ENCODE measurements at places on chromosomes 16 and 17. TPM values are rescaled to one million over a fixed set of nuclear protein-coding genes. Genes with fewer than 3 reads are reported as not detected.

STX1B gene
- 4.0 TPM for total RNA-seq

ACAP1 gene
- total RNA-seq = 2.9 TPM

DNA sequence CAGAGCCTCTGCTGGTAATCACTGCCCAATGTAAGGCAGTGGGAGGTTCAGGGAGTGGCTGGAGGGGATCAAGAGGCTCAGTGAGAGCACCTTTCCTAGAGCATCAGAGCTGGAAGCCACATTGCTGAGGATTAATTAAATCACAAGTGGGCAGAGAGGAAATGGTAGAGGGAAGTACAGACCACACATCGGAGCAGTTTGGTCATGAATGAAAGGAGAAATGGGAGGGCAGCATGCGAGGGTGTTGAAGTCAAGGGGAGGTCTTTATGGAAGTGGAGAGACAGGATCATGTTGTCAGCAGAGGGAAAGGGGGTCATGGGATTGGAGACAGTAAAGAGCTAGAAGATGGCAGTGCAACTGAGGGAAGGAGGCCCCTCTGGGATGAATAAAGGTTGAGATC is 2.3 kb downstream of the CCL17 start:
- H3K27ac ChIP-seq = no peak overlapping the region
- no peak for DNase-seq
- H3K27me3 ChIP-seq = peaks cover 22% of the 10 kb centered on the region
- H3K4me1 ChIP-seq = peaks cover 6% of the 10 kb centered on the region
- no peaks in the 10 kb centered on the region for H3K36me3 ChIP-seq

GRCh38 chr17:48471817-48472410 is 41.9 kb upstream of the SKAP1 start:
- H3K4me1 ChIP-seq = no peaks in the 10 kb centered on the region
- DNase-seq = no peak
- no peak overlapping the region for H3K4me3 ChIP-seq
- H3K27ac ChIP-seq = no peak overlapping the region
- no peaks in the 10 kb centered on the region for H3K36me3 ChIP-seq

- peaks cover 2% of the 10 kb centered on the region for H3K27me3 ChIP-seq
- H3K27ac ChIP-seq = no peak overlapping the region
- H3K4me1 ChIP-seq = no peaks in the 10 kb centered on the region
- H3K36me3 ChIP-seq = peaks cover 2% of the 10 kb centered on the region
- no peak for DNase-seq
Observed at GRCh38 chr16:87053016-87053982, 263.9 kb downstream of the C16orf95 start.

CLEC19A gene
- not detected for total RNA-seq

DNA sequence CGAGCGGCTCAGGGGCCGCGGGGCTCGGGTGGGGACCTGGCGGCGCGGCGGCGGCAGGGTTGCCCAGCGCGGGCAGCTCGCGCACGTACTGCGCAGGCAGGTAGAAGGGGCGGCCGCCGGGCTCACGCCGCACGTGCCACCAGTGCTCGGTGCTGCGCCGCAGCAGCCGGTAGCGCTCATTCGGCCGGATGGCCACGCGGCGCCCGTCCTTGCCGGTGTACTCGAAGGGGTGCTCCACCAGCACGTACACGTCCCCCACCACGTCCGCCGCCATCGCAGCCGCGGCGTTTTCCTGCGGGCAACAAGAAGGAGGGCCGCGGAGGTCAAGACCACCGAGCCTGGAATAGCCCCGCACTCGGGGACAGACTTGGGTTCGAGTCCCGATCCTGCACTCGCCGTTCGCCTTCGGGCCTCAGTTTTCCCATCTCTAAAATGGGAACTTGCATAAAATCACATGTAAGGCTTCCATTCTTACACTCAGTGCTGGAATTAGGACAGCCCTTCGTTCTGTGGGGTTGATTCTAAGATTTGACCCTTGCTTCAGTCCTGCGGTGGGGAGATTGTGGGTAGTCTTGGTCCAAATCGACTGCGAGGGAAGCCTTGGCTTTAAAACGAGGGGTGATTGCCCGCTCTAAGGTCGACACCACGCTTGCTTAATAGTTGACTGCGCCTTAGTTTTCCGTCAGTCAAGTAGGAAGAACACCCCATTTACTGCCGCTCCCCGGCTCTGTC is 2.5 kb downstream of the ARHGAP27 start:
- H3K36me3 ChIP-seq = no peaks in the 10 kb centered on the region
- peaks cover 24% of the 10 kb centered on the region for H3K4me1 ChIP-seq
- no peak for DNase-seq
- H3K4me3 ChIP-seq = peak overlapping the region; percentile 57

MPP3 gene
- total RNA-seq = 15.6 TPM

RASD1 gene
- 0.42 TPM for total RNA-seq

C16orf96 gene
- 0.23 TPM for total RNA-seq

DNA sequence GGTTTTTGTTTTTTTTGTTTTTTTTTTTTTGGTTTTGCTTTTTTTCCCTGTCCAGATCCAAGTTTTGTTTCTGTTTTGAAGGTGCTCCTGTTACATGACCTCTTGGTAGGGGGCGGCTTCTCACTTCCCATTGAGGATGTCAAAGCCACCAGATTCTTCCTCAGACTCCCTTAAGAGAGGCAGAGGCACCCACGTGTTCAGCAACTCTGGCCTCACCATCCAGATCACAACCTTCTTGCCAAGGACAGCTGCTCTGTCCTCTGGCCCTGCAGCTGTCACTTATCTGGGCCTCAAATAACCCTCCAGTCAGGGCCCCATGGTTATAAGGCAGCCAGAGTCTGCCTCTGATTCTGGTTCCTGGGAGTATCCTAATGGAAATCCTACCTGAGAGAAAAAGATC is 208.5 kb downstream of the STX8 start:
- H3K4me1 ChIP-seq = peaks cover 50% of the 10 kb centered on the region
- no peaks in the 10 kb centered on the region for H3K36me3 ChIP-seq

- peaks cover 2% of the 10 kb centered on the region for H3K36me3 ChIP-seq
- H3K4me3 ChIP-seq = no peak overlapping the region
- H3K27me3 ChIP-seq = peaks cover 15% of the 10 kb centered on the region
- DNase-seq = no peak
Observed at GRCh38 chr17:64340557-64340956, 50.1 kb downstream of the PECAM1 start.

DNA sequence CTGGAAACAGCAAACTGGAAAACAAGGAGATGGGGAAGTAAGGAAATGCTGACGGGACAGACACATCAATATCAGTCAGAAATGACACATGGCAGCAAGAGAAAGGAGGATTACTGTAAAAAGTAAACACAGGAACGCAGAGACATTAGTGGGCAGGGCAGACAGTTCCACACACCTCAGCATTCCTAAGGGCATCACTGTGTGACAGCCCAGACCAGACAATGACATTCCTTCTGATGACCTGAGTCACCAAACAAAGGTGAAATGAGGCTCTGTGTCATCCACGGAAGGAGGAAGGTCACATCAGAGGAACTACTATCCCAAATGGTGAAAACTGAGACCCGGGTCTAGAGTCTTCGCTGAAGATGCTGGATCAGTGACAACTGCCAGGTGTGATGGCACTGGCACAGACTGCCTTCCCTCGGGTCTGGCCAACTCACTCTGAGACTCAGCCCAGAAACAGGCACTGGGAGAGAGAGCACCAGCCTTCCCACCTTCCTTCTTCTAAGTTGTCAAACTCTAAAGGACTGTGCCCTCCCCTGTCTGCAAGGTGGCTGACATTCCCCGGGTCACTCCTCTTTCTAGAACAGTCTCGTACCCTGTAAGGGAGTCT is 36.7 kb downstream of the TK2 start:
- no peak for DNase-seq
- H3K27ac ChIP-seq = peak overlapping the region; percentile 93
- no peaks in the 10 kb centered on the region for H3K27me3 ChIP-seq
- H3K4me1 ChIP-seq = peaks cover 72% of the 10 kb centered on the region
- peaks cover 9% of the 10 kb centered on the region for H3K36me3 ChIP-seq

- H3K4me3 ChIP-seq = peak within 1 kb of the TSS; percentile 70
- peak within 1 kb of the TSS; percentile 89 for H3K27ac ChIP-seq
- no peaks in the 10 kb centered on the region for H3K27me3 ChIP-seq
- H3K36me3 ChIP-seq = no peaks in the 10 kb centered on the region
- peaks cover 26% of the 10 kb centered on the region for H3K4me1 ChIP-seq
Observed at GRCh38 chr16:90018652-90019542, at the start of gene DBNDD1. DBNDD1 (minus strand) TSS chr16:90019456; CDS start chr16:90019341, 115 bp downstream.

DNA sequence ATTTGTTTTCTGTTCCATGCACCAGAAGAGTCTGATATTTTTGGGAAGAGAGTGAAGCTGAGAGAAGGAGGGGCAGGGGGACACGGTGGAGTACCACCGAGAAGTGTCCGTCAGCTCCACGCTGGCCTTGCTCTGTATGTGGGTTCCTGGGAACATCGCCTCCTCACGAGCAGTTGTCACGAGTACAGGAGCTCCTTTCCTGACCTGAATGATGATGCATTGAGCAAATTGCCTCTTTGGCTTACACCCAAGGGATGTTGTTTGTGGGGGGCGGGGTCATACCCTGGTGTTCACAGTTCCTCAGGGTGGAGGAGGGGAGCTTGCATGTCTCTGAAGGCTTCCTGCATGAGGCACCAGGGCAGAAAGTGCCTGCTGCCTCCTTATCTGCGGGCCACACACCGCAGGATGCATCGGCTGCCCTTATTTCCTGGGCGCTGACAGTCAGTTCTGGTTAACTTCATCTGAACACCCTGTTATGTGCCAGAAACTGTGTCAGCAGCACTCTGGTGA is 36.2 kb downstream of the RGS9 start:
- no peak for DNase-seq
- H3K4me1 ChIP-seq = peaks cover 28% of the 10 kb centered on the region
- peak overlapping the region; percentile 18 for H3K27ac ChIP-seq
- no peaks in the 10 kb centered on the region for H3K27me3 ChIP-seq
- H3K36me3 ChIP-seq = peaks cover 7% of the 10 kb centered on the region

GRCh38 chr16:85646358-85646907 is 33.3 kb downstream of the GSE1 start:
- H3K27ac ChIP-seq = no peak overlapping the region
- H3K27me3 ChIP-seq = no peaks in the 10 kb centered on the region
- no peaks in the 10 kb centered on the region for H3K4me1 ChIP-seq
- no peak for DNase-seq

GRCh38 chr16:2853531-2854073 is 4.4 kb downstream of the PRSS22 start:
- no peak for DNase-seq
- H3K36me3 ChIP-seq = peaks cover 3% of the 10 kb centered on the region
- no peak overlapping the region for H3K4me3 ChIP-seq
- peaks cover 22% of the 10 kb centered on the region for H3K27me3 ChIP-seq

DNA sequence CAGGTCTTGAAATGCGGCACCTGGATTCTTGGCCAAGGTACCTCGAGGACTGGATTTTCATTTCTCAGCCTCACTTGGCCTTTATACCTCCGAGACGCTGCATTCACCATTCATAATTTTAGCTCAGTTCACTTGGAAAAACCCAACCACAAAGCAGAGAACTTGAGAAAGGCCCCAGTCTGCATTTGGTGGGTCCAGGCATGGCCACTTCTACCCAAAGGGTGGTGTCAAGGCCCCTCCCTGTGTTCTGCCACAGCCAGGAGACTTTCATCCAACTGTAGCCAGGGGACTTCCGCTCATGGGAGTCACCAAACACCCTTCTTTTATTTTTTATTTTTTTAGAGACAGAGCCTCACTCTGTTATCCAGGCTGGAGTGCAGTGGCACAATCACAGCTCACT is 14.7 kb upstream of the TVP23A start:
- peaks cover 30% of the 10 kb centered on the region for H3K27me3 ChIP-seq
- no peak for DNase-seq
- peaks cover 16% of the 10 kb centered on the region for H3K4me1 ChIP-seq
- H3K36me3 ChIP-seq = no peaks in the 10 kb centered on the region
- no peak overlapping the region for H3K4me3 ChIP-seq
- no peak overlapping the region for H3K27ac ChIP-seq

TEKT5 gene
- total RNA-seq = not detected

PIK3R6 gene
- not detected for total RNA-seq

ANKFY1 gene
- total RNA-seq = 50.1 TPM

MMP2 gene
- 216 TPM for total RNA-seq

FBRS gene
- total RNA-seq = 54.5 TPM

TMIGD1 gene
- total RNA-seq = not detected

GRCh38 chr16:88979353-88980015 is 2.5 kb upstream of the CBFA2T3 start:
- H3K36me3 ChIP-seq = no peaks in the 10 kb centered on the region
- H3K27me3 ChIP-seq = peaks cover 17% of the 10 kb centered on the region
- no peak overlapping the region for H3K27ac ChIP-seq
- H3K4me1 ChIP-seq = no peaks in the 10 kb centered on the region
- H3K4me3 ChIP-seq = no peak overlapping the region
- no peak for DNase-seq

- peaks cover 42% of the 10 kb centered on the region for H3K4me1 ChIP-seq
- no peak overlapping the region for H3K27ac ChIP-seq
- H3K27me3 ChIP-seq = no peaks in the 10 kb centered on the region
- DNase-seq = no peak
Observed at GRCh38 chr17:42670789-42671657, 5.8 kb downstream of the PLEKHH3 start.

SDK2 gene
- total RNA-seq = 38.5 TPM

DNA sequence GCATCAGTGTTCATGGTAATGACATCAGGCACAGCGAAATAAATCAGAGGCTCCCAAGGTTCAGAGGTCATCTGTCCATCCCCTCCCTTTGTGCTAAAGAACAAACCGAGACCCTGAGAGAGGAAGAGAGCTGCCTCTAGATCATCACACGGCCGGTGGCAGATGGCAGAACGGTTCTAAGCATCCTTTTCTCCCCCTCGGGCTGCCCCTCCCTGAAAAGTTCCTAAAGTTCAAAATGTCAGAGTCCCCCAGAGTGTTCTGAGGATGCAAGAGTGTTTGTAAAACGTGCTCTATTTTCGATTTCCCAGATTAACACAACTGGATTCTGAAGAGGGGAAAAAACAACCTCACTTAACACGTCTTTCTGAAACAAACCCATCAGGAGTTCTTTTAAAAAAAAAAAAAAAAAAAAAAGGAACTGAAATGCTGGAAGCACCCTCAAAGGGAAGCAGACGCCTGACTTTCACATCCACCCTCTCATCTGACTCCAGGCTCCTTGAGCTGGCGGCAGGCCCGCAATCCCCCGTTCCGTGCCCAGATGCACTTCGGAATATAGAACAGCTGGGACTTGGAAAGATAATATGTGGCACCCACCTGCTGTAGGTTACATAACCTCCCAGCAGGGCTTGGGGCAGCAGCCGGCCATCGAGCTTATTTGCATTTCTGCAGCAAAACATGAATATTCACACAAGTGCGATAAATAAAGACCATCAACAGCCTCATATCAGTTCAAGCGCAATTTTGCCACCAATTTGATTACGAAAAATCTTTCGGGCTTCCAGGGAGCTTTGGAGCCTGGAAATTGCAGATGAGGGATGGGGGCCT is 115.5 kb upstream of the SMURF2 start:
- peaks cover 35% of the 10 kb centered on the region for H3K4me1 ChIP-seq
- H3K4me3 ChIP-seq = peak overlapping the region; percentile 35
- H3K36me3 ChIP-seq = no peaks in the 10 kb centered on the region
- no peak overlapping the region for H3K27ac ChIP-seq

Measured in chondrocyte (in vitro differentiated cells).